ENCODE measurements at places on chromosomes 6 and 20.

- no peak for DNase-seq
These were observed 732.2 kb downstream of the CBLN4 start for GRCh38 chr20:55273149-55273548.

DNA sequence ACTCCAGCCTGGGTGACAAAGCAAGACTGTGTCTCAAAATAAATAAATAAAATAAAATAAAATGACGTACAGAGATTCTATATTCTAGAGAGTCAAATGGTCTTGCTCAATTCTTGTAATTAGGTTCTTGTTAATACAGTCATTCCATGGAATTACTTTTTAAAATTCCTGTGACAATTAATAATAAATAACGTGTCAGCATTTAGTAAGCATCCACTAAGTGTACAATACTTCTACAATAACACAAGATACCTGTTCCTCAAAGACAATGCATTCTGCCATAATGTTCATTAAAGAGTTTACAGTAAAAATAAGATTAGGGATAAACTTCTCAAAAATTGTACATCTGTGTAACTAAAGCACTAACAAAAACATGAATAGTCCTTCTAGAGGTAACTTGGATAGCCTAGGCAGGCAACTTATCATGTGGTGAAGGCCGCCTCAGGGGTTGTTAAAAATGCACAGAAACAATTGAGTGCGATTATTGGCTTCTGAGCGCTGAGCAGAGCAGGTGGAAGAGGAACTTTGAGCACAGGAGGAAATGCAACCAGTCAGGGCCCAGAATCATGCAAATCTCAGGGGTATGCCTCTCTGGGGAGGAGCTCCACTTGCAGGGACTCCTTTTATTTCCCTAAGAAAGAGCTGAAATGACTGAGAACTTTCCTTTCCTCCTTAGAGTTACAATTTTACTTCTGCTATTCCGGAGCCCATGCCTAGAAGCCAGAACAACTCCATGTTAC lies 37.1 kb downstream of the QRSL1 start:
- no peak for DNase-seq

- peak; percentile 15 for DNase-seq
These were observed 53.9 kb downstream of the ERMARD start for GRCh38 chr6:169805242-169805838.

GRCh38 chr6:42690151-42690702 lies 32.2 kb downstream of the PRPH2 start:
- no peak for DNase-seq

DNA sequence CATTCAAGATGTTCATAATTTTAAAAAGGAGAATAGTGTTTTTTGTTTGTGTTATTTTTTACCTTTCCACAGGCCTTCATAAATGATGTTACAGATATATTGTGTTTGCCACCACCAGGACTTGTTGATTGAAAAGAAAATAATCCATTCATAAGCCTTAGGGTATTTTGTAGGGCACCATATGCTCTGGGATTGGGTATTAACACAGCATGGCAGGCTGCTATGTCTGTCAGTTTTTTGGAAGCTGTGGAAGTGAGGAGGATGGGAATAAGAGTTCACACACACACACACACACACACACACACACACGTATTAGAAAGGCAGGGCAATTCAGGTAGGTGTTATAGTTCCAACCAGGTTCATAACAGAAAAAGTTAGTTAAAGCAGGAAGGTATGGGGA lies 237.9 kb downstream of the HDGFL1 start:
- no peak for DNase-seq

DNA sequence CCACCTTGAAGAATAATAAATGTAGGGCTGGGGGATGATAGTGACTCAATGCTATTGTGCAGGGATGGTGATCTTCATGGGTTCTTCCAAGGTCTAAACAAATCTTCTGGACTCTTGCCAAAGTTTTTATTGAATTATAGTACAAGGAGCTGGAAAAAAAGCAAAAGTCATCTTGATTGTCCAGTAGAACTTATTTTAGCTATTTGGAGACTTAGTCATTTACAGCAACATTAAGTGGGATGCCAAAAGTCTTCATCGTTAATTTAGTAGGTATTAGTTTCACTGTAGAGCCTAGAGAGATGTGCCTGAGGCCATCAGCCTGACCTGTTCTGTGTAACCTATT lies 212.9 kb upstream of the TBX18 start:
- no peak for DNase-seq

DNA sequence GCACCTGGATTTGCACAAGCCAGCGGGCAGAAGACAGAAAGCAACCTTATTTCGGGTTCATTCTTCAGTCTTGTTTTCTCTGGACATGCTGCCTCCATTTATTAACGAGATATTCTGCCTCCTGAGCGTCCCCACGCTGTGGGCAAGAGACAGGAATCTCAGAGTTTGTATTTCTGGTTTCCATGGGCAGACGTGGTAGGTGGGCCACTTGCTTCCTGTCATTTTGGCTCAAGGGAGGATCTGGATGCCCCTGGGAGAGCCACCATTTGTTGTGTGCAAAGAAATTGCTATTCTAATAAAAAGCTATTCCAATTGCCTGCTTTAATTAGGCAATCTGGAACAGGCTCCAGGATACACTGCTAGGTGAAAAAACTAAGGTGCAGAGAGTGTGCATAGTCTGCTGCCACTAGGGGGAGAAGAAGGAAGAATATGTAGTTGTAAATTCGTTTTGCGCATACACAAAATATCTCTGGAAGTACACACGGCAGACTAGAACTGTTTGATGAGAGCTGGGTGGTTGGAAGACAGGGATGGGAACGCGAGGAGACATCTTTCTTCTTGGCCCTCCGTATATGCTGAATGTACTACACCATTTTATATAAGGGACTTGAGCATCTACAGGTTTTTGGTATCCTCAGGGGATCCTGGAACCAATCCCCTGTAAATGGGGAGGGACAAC lies 30.1 kb upstream of the SLC16A10 start:
- peak; percentile 38 for DNase-seq

GRCh38 chr20:24773751-24774201 lies 175.3 kb upstream of the CST7 start:
- no peak for DNase-seq

DNA sequence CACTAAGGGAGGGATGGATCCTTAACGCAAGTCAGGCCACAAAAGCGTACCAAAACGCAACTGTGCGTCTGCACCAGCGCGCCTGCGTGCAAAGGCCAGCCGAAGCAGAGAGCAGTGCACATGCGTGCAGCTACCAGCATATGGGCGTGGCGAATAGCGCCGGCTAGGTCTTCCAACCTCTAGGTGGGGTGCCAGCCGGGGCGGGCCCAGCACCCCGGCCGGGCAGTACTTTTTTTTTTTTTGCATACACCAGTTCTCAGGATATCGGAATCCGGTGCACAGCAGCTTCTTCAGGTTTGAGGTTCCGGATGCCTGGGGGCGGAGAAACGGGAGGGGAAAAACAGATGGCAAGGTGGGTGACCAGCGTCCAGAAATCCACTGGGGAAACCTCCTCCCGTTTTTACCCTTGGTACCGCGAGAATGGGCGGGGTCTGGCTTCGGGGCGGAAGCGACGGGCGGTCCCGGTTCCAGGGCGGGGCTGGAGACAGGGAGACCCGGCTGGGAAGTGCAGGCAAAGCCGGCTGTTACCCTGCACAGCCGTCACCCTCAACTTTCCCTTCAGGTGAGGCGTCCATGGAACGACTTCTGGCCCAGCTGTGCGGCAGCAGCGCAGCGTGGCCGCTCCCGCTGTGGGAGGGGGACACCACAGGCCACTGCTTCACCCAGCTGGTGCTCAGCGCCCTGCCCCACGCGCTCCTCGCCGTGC lies at the start of gene ABCC10:
TSS of gene ABCC10 (plus strand) at position 136 of the 706 bp plus-strand sequence. CDS start at position 574, 438 bp downstream.
- DNase-seq, result peak; percentile 95

DNA sequence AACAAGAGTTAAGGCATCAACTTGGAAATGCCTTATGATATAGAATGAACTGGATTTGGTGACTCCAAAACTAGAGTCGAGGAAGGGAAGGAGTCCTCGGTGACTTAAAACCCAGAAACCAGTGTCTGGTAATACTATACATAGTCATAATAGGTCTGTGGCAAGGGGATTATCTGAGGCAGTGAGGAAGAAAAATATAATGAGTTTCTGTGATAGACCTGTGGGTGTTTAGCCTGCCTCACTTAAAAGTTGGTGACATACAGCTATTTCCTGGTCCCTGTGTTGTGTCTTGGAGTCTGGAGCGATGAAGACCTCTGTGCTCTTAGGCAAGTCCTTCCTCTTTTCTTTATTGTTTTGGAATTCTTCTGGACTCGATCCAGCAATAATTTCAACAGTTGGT lies 5.1 kb upstream of the MYO6 start:
- DNase-seq, result no peak

DNA sequence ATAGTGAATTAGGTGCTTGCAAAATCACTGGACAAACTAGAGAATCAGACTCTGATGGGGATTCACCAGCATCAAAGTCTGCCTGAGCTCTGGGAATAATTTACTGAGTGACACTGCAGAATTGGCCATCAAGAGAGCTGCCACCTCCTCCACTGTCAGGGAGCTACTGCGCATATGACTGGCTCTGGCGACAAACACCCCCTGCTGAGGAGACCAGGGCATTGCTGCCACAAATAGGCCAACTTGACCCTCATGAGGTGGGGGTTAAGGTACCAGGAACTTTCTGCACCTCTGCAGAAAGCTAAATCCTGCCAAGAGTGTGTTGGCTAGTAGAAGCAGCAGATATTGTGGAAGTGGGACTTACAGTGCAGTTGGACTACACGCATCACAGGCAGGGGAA lies 88.0 kb downstream of the CDS2 start:
- no peak for DNase-seq

DNA sequence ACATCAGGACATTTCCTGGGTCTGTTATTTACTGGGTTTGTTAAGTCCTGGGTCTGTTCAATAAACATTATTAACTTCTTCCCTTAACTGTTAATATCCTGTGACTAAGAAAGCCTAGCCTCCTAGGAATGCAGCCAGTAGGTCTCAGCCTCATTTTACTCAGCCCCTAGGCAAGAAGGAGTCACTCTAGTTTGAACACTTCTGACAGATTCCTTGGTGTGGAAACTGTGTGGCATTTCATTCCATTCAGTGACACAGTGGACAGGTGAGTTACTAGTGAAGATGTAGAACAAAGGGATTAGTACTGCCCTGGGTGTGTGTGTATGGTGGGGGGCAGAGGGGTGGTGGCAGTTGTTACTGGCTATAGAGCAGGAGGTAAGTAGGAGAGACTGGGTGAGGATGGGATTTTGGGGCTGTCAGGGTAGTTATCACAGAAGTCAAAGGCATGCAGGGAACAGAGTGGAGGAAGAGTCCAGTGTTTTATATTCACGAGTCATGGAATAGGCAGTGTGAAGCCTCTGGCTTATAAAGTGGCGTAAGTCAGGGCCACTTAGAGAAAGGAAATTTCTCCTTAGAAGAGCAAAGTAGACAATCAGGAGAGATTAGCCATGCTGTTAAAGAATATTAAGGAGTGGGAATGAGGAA lies 28.4 kb downstream of the RNF182 start:
- no peak for DNase-seq

DNA sequence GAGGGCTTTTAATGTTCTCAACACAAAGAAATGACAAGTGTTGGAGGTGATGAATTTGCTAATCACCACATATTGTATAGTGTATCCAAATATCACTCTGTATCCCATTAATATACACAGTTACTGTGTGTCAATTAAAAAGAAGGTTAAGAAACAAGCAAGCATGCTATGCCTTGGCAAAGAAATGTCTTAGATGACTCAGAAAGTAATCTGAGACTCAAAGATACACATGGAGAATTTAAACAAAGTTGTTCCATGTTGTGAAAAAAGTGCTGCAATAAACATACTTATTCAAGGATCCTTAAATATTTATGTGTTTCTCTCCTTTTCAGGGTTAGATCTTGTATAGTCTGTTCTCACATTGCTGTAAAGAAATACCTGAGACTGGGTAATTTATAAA lies 300.9 kb downstream of the DHX35 start:
- DNase-seq, result no peak

DNA sequence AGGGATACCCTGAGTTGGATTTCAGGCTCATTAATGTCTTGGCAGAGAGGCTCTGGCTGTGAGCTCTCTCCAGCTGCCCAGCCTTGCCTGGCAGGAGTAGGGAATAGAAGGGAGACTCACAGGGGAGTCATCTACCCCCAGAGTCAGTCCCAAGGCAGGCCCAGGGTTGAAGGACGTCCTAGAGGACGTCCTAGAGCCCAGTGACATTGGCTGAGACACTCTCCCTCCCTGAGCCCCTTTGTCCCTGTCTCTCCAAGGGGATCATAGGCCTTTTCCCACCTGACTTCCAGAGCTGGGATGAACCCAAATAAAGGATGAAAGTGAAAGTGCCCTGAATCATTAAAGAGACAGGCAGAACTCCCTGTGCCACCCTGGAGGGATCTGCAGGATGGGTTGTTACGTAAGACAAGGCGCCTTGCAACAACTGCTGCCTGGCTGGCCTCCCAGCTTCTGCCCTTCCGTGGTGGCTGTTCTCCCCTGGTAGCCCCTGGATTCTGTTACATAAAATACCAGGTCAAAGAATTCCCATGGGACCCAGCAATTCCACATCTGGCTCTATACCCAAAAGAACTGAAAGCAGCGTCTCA lies 53.6 kb upstream of the SIRPA start:
- no peak for DNase-seq

DNA sequence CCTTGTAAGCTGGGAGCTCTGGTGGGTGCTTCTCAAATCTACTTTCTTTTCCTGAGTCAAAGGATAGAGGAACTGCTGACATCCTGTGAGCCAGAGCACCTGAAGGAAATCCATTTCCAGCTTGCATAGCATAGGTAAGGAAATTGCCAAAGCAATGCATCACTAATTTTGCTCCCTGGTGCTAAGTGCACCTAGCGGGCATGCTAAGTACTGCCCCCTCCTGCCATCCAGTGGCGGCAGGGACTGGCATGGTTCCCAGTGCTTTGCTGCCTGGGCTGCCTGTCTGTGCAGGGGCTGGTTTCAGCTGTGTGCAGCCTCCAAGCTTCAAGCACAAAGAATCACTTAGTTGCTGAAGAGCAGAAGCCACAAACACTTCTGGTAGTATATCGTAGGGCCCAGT lies 63.9 kb downstream of the FARS2 start:
- no peak for DNase-seq

- no peak for DNase-seq
These were observed 41.7 kb upstream of the CHRNA4 start for GRCh38 chr20:63402860-63403220.

DNA sequence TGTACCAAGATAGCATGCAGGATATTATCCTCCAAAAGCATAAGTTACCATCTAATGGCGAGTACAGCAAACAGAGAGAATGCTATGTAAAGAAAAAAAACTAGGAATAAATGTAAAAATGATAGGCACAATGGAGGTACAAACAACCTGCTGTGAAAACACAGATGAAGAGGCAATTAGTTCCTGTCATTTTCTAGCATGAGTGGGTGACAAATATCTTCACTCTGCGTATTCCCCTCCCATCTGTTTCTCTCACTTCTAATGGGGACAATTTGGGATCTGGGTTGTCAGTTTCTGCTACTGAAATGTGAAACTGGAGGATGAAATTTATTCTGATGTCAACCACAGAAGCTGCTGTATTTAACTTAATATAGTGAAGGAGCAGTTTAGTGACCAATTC lies 11.7 kb upstream of the PTPRK start:
- no peak for DNase-seq

DNA sequence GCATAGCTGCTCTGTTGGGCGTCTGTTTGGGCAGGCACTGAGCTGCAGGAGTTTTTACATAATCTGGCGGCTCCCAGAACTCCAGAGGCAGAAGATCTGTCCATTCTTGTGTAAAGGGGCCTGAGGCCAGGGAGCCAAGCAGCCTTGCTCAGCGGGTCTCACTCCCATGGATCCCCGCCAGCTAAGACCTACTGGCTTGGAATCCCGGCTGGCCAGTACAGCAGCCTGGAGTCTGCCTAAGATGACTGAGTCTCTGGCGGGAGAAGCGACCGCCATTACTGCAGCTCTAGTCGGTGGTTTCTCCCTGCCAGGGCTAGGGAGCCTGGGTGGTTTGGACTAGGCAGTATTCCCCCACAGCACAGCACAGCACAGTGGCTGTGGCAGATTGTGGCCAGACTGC lies 268.4 kb upstream of the SYNCRIP start:
- no peak for DNase-seq

GRCh38 chr6:112113431-112113830 lies 26.0 kb downstream of the FAM229B start:
- DNase-seq, result no peak

All from CD4-positive, alpha-beta T cell treated with Interleukin-10 for 1 hour (primary cell).